ENCODE measurements at places on chromosomes 7 and 10. TPM values are rescaled to one million over a fixed set of nuclear protein-coding genes. Genes with fewer than 3 reads are reported as not detected.

Gene BHLHA15
- not detected for total RNA-seq

Gene DENND10
- 57.2 TPM for total RNA-seq

Gene CALN1
- total RNA-seq: not detected

Gene OR6B1
- not detected for total RNA-seq

Gene PCDH15
- total RNA-seq: not detected

Gene FAM237B
- not detected for total RNA-seq

Gene CABCOCO1
- not detected for total RNA-seq

Gene TRIM50
- not detected for total RNA-seq

Gene RPEL1
- not detected for total RNA-seq

Gene SYCE1
- total RNA-seq: not detected

Gene UPK3B
- total RNA-seq: not detected

DNA sequence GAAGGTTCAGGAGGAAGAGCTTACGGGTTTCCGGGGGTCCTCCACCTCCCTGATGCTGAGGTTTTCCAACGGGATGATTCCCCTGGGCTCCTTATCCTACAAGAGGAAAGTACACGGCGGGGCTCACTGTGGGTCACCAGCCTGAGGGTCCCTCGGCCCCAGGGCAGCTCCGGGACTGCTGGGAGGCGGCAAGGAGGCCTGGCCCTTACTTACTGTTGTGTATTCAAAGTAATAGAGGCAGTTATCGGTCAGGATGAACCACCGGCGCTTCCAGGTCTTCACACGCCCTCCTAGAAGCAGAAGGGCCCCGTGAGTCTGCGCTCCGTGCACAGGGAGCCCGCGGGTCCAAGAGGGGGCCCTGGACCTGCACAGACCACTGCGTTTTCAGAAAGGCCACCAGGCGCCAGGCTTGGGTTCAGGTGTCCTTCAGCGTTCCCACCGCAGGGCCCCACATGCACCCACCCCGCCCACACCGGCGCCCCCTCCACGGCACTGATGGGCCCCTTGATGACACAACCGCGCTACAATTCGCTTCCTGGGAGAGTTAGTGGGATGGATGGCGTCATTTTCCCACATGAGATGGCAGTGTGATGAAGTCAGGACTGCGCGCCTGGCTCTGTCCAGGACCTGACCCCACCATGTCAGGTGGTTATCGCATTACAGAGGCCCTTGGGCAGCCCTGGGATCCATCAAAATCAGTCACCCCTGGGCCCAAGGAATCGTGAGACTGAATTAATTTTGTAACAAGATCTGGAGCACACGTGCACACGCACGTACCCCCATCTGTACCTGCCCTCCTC lies 106.7 kb downstream of the CYTH3 start:
- no peak for DNase-seq

DNA sequence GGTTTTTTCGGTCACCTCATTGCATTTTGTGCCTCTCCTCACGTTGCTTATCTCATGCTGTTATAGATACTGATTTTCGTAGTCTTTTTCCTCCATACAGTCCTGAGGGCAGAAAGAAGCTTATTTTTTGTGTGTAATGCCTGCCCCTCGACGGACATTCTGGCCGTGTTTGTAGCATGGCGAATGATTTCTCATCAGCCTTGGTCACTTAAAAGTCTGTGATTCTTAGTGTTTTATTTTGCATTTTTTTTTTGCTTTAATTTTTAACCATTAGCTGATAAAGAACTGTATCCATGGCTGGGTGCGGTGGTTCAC lies 469 bp upstream of the NOC3L start:
- DNase-seq: no peak

- no peak for DNase-seq
These were observed 31.9 kb downstream of the PAPSS2 start for GRCh38 chr10:87691506-87692070.

DNA sequence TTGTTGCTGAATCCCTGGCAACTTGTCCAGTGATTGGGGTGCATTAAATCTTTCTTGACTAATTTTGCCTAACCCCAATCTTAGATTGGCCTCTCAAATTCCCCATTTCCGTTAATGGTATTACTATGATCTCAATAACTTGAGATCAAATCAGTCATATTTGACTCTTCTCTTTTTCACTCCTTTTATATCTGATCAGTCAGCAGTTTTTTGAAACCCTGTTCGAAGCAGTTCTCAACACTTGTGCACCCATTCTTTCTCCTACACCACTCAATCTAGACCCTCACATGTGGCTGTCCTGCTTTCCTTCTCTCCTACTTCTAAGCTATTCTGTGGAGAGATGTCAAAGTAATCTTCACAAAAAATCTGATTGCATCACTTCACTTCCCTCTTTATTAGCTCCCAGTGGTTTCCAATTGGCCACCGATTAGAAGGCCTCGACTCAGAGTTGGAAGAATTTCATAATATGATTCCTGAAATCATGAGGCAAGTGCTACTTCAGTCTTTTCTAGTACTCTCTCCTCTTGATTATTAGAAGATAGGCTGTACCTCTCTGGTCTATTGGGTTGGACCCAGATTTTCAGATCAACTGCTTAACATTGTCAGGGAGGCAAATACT lies 128.9 kb downstream of the ZNF365 start:
- no peak for DNase-seq

- DNase-seq: peak; percentile 79
These were observed 56.4 kb downstream of the BBS9 start for GRCh38 chr7:33185786-33186185.

DNA sequence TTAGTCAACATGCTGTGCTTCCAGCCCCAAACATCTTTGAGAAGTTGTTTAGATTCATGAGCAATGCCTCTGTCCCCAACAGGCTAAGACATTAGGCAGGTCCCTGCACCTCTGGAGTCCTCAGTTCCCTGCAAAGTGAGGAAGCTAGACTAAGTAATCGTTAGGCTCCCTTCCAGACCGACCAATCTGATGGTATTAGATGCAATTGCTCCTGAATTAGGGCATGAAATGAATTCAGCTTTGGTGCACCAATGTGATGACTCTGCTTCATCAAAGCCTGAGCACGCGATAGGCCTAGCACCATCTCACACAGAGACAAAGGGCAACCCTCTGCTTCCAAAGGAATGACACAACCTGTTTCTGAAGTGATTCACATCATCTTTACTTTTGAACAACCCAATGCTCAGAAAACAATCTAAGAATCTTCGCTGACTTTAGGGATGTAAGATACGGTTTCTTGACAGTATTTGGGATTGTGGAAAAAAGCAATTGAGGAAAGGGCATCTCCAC lies 723 bp upstream of the TES start:
- no peak for DNase-seq

GRCh38 chr10:26385443-26385842 lies 52.7 kb upstream of the APBB1IP start:
- DNase-seq: no peak

GRCh38 chr7:12685550-12685949 lies 1.9 kb upstream of the ARL4A start:
- peak; percentile 43 for DNase-seq

DNA sequence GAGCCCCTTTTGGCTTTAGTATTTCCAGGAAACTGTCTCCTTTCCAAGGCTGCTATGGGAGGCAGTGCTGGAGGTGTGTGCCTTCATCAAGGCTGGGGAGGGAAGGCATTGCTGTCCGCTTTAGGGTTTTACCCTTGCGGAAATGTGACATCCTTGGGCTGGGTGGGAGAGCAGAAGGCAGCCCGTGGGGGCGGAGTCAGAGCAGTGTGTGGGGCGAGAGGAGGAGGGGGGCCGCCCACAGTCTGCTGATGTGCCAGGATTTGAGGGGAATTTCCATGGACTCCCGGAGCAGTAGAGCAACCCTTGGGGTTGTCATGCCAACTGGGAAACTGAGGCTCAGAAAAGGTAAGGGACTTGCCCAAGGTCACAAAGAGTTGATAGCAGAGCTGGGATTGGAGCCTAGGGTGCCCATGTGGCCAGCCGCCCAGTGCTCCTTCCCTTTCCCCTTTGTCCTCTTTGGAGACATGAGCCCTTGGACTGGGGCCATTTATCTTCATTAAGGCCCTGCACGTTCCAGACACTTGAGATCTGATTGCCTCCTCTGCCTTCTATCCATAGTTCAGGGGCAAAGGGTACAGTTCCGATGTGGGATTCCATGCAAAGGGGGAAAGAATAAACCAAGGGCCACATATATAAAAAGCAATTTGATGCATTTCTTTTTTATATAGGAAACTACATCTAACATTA lies 22.2 kb downstream of the TSPAN15 start:
- no peak for DNase-seq

- no peak for DNase-seq
These were observed 233.5 kb downstream of the CUX1 start for GRCh38 chr7:102050864-102051460.

DNA sequence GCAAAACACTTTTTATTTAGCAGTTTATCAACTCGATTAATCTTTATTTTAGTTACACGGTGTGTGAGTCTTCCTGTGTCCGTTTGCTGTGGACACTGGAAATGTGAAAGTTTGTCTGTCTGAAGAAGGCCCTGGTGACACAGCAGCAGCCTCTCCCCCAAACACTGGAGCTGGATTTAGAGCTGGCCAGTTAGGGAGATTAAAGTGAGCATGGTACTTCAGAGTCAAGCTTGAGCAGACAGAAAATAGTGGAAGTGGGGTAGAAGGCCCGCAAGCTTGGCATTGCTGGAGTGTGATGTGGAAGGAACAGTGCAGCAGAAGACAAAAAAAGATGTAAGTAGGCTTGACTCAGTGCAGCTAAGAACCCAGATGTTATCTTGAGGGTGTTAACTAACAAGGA lies 85.9 kb downstream of the POM121L12 start:
- no peak for DNase-seq
